ENCODE measurements at places on chromosomes 3 and 15.

GRCh38 chr3:124577494-124578167, 152.6 kb upstream of the UMPS start:
- DNase-seq = no peak

GRCh38 chr15:78796510-78796909, 14.8 kb downstream of the ADAMTS7 start:
- DNase-seq = no peak

DNA sequence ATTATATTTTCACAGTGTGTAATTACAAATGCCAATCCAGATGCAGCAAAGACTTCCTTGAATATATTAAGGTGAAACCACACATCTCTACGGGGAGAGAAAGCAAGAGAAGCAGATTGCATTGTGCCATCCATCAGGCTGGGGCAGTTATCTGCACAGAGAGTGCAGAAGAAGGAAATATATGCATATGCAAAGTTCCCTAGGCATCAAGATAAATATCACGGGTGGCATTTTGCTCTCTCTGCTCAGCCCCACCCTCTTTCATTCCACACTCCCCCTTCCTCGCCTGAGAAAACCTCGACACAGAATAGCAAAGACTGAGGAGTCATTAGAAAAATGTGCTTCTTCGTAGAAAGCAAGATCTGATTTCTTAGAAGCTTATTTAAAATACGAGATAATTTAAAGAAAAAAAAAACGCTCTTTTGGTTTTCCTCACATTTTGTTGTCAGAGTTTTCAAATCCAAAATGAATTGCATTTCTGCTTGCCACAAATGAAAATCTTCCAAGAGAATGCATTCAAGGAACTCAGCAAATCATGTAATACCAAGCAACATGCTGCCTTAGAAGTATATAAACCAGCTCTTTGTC, 283.2 kb upstream of the LMCD1 start:
- no peak for DNase-seq

- no peak for DNase-seq
Measured at GRCh38 chr3:41327718-41328117, 128.4 kb downstream of the CTNNB1 start.

- DNase-seq = no peak
Measured at GRCh38 chr3:144104186-144104585, 132.6 kb downstream of the DIPK2A start.

DNA sequence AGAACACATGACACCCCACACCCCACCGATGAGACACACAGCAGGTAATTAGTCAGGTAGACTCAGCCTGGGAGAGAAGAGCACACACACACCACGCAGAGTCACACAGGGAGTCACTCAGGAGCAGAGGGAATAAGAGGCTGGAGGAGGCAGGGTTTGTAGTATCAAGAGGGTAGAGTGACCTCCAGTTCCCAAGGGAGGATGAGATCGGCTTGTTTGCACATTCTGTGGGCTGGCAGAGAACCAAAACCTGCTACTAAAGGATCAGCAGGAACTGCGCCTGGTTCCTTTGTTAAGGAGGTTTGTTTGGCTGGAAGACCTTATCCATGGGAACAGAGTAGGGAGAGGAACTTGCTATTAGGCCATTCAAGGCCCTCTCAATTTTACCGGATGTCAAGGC, 281.4 kb upstream of the SLCO3A1 start:
- DNase-seq = no peak

DNA sequence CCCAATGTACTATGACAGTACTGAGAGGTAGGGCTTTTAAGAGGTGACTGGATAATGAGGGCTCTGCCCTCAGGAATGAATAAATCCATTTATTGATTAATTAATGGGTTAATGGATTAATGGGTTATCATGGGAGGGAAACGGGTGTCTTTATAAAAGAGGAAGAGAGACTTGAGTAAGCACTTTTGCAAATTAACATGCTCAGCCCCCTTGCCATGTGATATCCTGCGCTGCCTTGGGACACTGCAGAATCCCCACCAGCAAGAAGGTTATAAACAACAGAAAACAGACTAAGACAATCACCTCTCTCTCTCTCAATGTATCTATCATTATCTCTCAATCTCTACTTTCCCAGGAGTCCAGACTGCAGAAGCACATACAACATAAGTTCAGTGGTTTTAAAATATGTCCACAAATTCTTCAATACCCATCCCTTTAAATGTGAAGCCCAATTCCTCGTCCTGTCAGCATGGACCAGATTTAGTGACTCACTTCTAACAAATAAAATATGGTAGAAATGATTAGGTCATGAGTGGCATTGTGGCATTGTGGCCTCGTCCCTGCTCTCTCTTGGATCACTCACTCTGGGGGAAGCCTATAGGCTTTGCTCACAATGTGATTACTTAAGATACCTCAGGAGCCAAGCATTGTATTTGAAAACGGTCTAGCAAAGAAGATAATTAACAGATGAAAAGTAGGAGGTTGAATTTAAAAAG, 40.0 kb upstream of the IL12A start:
- no peak for DNase-seq

DNA sequence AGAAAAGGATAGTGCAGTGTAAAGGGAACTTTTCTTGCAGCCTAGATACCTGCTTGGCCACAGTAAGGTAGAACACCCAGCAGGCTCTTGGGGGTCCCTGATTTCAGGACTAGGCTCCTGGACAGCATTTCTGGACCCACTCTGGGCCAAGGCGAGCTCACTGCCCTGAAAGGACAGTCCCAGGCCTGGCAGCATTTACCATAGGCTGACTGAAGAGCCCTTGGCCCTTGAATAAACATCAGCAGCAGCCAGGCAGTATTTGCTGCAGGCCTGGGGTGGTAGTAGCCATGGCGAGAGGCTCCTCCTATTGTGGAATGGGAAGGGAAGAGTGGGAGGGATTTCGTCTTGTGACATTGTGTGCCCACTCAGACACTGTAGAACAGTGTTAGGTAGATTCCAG, 529.2 kb downstream of the TUSC7 start:
- no peak for DNase-seq

DNA sequence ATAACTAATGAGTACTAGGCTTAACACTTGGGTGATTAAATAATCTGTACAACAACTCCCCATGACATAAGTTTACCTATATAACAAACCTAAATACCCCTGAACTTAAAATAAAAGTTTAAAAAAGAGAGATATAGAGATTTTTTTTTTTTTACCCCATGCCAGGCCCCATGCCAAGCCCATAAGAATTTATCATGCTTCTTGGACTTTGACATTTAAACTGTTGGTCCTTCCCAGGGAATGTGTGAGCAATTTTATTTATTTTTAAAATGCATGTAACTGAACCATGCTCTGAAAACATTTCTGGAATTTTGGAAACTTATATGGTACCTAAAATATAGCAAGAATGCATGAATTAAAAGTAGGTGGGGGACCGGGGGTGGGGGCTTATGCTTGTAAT, 26.3 kb downstream of the KLHL6 start:
- DNase-seq = no peak

GRCh38 chr15:84570164-84570735, 30.6 kb upstream of the ZSCAN2 start:
- DNase-seq = no peak

GRCh38 chr3:57803647-57804081, 47.6 kb downstream of the SLMAP start:
- DNase-seq = peak; percentile 18

- DNase-seq = peak; percentile 76
Measured at GRCh38 chr3:134212967-134213665, 37.5 kb downstream of the RYK start.

DNA sequence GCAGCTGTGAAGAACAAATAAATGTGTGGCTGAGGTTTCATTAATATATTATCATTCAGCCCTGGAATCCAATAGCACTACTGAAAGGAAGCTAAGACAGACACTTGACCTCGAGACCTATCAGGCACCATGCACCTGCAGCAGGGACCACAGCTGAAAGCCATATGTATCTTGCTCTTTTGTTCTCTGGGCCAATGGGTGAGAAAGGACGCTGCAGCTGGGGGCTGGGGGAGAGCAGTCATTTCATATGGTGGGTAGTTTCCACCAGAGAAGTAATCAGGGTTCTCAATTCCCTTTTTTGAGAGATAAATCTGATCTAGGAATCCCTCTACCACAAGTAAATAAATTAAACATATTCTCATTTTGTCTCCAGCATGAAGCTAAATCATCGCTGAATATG, 225.6 kb upstream of the STRIT1 start:
- DNase-seq = no peak

GRCh38 chr3:52537726-52538421, 1.5 kb downstream of the UQCC5 start:
- no peak for DNase-seq

- DNase-seq = no peak
Measured at GRCh38 chr3:180267202-180267843, 230.6 kb upstream of the PEX5L start.

GRCh38 chr3:119235151-119235550, 5.5 kb downstream of the B4GALT4 start:
- DNase-seq = no peak

DNA sequence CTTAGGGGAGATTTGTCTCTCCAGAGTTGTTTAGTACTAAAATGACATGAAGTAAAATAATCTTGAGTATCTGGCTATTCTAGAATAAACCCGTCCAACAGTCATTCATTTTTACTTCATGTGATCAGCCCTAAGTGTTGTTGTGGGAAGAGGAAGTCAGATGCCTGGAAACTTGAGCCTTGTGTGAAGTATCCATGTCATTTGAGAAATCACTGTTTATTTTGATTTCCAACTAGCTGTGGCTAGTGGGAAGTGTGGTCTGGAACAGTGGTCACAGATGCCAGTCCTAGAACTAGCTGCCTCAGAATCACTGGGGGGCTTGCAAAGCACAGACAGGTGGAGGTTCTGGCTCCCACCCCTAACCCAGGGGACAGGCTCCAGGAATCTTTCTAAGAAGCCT, 77.7 kb upstream of the LIMD1 start:
- no peak for DNase-seq

GRCh38 chr3:64187065-64187959, 38.0 kb downstream of the PRICKLE2 start:
- DNase-seq = no peak

DNA sequence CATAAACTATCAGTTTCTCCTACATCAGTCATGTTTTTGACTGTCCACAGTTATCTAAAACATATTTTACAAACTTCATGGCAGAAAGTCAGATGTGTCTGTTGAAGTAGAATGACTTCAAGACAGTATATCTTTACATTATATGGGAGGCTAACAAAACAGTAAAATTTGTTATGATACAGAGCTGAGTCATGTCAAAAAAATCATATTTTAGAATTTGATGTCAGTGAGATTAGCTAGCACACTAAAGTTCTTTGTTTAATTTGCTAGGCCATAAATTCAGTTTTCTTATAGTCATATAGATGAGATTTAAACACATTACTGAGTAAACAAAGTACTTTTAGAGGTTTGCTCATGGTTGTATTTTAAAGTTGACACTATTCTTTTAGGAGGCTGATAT, 80.3 kb upstream of the IGSF10 start:
- no peak for DNase-seq

DNA sequence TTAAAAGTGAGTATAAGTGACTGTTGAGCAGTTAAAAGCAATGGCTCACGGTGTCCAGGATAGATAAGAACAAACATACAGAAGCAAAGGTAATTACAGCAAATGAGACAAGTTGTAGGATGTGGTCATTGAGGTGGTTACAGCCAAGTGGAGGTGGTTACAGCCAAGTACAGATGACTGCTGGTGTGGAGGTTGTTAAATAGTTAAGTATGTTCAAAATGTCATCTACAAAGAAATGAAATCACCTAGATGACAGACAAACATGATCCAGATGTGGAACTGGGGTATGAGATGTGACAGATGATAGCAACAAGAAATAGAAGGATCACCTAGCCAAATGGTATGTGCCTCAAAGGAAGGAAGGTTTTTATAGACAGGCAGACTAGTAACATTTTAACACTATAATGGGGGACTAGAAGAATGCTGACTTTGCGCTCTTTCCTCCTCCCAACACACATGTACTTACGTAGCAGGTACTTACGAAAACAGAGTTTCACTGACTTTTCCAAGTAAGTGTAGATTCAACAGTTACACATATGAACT, 6.8 kb upstream of the ANKRD28 start:
- DNase-seq = no peak

DNA sequence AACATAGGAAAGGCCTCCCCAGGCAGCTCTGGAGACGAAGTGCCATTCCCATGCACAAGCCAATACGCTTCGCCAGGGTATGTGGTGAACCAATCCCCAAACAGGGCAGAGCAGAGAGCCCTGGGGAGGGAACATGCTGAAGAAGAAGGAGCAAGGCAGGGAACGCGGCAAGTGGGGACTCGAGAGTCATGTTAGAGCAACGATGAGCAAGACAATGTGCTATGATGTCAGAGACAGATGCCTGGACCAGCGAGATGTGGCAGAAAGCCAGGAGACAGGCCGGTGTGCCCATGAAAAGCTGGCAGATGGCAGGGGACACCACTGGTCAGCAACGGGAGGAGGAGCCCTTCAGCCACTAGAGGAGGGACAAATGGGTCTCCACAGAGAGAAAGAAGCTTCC, 39.6 kb downstream of the NIPA2 start:
- no peak for DNase-seq

GRCh38 chr3:45988362-45988761, 7.3 kb downstream of the FYCO1 start:
- DNase-seq = no peak

DNA sequence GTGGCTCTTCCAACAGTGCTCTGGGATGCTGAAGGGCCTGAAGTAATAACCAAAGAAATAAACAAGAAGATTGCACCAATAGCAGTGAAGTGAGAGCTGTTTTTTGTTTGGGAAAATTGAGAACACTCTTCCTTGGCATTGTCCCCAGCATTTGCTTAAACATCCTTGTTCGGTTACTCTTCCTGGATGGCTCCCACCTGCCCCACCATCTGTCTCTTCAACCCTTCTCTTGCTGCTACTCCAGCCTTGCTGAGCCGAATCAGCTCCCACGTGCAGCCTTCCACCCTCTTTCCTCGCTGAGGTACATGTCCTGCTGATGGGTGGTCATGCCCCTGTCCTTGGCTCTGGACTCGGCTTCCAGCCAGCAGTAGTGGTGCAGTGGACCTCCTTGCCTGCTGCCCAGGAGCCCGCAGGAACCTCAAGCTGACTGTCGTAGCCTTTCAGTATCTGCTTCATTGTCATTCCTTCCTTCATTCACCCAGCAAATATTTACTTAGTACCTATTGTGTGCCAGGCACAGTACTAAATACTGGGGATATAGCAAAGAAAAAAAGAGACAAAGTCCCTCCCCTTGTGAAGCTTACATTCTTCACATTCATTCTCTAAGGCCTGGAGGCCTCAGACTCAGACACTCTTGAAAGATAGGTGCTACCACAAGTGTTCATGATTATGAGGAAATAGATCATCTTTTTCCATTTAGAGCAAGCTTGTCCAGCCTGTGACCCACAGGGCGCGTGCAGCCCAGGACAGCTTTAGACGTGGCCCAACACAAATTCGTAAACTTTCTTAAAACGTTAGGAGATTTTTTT, 17.1 kb upstream of the VILL start:
- DNase-seq = no peak

- no peak for DNase-seq
Measured at GRCh38 chr15:30062881-30063280, 19.9 kb upstream of the GOLGA8J start.

- no peak for DNase-seq
Measured at GRCh38 chr3:186226482-186226881, 117.6 kb upstream of the ETV5 start.

All from SK-N-MC (cell line).